ENCODE measurements at places on chromosomes 6 and 20. TPM values are rescaled to one million over a fixed set of nuclear protein-coding genes. Genes with fewer than 3 reads are reported as not detected.
A peak's percentile ranks its signal among the peaks of the same experiment; 100 is the strongest.

ARMC12 gene
- 1.6 TPM for total RNA-seq

GLP1R gene
- total RNA-seq, result 0.55 TPM

NMBR gene
- not detected for total RNA-seq

GRCh38 chr6:33934731-33935270, 131.0 kb upstream of the MLN start:
- DNase-seq, result no peak

DNA sequence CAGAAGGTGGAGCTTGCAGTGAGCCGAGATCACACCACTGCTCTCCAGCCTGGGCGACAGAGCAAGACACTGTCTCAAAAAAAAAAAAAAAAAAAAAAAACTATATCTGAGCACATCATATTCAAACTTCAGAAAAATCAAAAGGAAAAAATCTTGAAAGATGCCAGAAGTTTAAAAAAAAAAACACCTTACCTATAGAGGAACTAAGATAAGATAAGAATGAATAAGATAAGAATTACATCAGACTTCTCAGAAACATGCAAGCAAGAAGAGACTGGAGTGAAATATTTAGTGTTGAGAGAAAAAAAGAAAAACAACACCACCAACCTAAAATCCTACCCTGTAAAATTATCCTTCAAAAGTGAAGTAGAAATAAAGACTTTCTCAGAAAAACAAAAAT, 116.8 kb upstream of the ARID1B start:
- no peak for DNase-seq

GRCh38 chr6:93416571-93417420, 2.6 kb downstream of the EPHA7 start:
- DNase-seq, result peak; percentile 15

DNA sequence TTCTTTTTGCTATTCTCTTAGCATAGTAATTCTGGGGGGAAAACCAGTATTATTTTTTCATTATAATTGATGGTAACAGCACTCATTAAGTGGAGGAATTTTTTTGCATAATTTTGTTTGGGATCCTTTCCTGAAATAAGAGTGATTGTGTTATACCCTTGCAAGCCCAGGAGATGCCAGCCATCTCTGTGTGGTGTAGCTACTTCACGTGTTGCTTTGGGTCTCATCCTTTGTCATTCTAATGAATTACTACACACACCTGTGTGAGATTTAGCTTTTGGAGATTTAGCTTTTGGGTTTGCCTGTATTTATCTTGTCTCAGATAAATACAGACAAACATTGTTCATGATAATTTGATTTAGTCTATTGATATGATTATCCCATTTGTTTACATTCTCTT, 76.5 kb downstream of the SH3BGRL2 start:
- no peak for DNase-seq

DNA sequence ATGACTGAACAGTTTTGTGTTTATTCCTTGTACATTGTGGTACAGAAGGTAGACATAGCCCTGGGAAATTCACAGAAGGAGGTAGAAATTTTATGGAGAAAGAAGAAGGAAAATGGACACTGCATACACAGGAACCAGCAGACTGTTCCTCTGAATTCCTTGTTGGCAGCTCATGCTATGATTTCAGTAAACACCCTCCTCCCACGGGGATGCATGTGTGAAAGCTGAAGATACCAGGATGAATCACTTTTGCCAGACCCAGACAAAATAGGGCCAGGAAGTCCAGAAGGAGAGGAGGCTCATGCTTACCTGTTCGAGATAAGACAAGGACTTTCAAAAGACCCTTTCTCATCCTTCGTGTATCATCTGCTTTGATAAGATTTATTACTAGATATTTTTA, 110.3 kb upstream of the GGTLC1 start:
- no peak for DNase-seq

GRCh38 chr6:132023490-132023889, 72.3 kb upstream of the CCN2 start:
- no peak for DNase-seq

DNA sequence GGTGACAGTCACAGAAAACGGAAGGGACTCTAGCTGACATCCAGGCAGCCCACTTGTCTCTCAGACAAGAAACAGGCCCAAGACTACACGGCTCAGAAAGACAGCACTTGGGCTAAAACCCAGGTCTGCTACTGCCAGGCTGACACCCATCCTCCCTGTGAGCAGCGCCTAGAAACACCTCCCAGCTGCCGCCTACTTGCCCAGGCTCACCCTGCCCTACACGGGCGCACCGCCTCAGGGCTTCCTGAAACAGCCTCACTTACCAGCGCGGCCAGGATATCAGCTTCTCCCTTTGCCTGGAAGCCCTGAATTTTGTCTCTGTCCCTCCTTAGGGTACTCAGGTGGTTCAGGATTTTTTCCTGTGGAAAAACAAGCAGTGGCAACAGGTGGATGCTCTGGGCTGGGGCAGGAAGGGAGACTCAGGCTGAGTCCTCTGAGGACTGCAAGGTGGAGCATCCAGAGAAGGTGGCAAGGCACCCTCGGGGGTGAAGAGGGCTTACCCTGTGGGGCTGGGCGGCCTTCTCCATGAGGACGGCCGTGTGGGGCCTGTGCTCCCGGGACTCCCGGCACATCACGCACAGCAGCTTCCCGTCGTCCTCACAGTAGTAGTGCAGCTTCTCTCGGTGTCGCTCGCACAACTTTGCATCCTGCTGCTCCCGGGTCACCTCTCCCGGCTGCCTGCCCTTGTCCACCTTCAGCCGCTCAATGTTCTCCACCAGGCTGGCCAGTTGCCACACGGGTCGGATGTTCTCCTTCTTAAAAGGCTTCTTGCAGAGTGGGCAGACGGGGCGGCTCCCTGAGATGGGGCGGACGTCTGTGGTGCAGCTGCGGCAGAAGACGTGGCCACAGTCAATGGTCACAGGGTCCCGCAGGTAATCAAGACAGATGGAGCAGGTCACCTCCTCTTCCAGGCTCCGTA, 14.8 kb downstream of the TRIM26 start:
- no peak for DNase-seq
